ENCODE measurements at places on chromosomes 1 and 21. TPM values are rescaled to one million over a fixed set of nuclear protein-coding genes. Genes with fewer than 3 reads are reported as not detected.

The EXTL1 gene
- total RNA-seq: under 0.01 TPM

The CFHR2 gene
- not detected for total RNA-seq

The SPRR2G gene
- not detected for total RNA-seq

The AMY1A gene
- total RNA-seq: not detected

The AVPR1B gene
- total RNA-seq: not detected

The CR2 gene
- not detected for total RNA-seq
